Anterior cingulate cortex (tissue), 58 donors: ENCODE measurements at places on chromosomes 12 and 14.

GRCh38 chr12:105461271-105461943 is 130.9 kb downstream of the C12orf75 start:
- DNase-seq = no peak

GRCh38 chr14:104360501-104360900 is 219.1 kb upstream of the C14orf180 start:
- DNase-seq = no peak

DNA sequence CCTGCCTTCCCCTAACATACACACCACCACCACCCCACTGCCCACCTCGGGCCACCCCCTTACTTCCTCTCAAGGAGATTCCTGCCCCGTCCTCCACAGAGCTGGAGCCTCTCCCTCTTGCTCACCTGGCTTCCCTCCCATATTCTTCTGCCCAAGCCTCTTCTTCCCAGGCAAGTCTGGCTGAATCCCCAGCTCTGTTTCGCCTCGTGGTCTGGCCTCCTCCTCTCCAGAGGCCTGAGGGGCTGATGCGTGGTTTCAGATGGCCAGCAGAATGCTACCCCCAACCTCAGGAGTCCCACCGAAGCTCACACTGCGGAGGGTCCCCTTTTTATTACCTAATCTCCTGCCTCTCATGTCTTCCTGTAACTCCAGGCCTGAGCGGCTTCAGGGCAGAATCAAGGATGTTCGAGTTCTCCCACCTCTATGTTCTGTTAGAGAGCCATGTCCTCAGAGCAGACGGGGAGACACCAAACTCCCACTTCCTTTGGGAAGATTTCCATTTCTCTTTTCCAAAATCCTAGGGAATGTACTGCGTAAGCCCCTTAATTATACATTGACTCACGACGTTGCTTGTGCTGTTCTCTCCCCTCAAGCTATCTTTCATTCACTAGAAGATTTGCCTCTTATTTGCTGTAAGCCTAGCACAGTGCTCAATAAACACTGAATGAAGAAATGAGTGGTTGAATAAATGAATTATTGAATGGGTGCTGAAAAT is 33.9 kb upstream of the LTBP2 start:
- DNase-seq = no peak

- no peak for DNase-seq
These were observed 97.8 kb downstream of the EPS8 start for GRCh38 chr12:15691388-15691787.

DNA sequence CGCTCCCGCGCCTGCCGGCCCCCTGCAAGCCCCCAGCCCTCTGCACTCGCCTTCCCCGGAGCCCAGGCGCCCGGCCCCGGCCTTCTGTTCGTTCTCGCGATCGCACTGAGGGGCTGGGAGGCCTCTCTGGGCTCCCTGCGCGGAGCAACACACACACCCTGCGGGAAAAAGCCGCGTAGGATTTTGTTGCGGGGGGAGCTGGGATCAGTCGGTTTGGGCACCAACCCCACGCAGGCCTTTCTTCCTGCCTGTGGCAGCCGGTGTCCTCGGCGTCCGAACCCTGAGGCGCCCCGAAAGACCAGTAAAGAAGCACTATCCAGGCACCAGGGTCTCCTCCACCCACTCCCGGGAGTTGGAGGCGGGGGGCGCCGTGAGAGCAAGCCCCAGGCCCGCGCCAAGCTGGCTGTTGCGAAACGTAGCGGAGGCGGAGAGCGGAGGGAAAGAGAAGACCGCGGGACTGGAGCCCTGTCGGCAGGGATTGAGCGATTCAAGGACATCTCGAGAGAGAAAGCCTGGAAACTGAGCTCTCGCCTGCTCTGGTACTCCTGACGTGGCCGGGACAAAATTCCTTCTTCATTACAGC is 1.9 kb upstream of the HOXC5 start:
- no peak for DNase-seq

DNA sequence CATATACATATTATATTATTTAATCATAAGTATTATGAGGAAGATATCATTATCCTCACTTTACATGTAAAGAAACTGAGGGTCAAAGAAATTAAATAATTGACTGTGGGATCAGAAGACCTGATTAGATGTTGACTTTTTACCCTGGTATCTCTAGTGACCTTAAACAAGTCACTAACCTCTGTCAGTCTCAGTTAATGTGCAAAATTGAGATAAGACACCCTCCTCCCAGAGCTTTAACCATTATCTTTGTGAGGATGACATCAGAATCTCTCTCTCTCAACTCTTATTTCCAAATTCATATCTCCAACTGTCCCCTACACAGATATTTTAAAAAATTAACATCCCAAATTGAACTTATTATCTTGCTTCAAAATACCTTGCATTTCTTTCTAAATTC is 177.8 kb downstream of the KLHL28 start:
- no peak for DNase-seq
